GM23248 (cell line): ENCODE measurements at places on chromosomes 2 and 18.

DNA sequence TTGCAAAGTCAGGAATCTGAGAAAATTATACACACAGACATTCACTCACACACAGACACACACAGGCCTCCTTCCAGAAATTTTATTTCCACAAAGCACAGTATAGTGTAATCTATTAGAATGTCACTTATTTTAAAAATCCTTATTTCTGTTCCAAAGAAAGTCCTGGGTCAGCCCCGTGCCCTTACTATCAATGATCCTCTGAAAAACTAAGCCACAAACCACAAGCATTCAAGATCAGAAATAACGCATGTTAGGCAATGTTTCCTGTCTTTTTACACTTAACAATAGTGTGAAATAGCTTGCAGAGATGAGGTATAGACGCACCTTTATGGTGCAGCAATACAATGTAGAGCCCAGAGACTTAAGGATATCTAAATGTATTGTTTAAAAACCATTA is 25.8 kb downstream of the TBC1D8 start:
- DNase-seq = peak; percentile 35

DNA sequence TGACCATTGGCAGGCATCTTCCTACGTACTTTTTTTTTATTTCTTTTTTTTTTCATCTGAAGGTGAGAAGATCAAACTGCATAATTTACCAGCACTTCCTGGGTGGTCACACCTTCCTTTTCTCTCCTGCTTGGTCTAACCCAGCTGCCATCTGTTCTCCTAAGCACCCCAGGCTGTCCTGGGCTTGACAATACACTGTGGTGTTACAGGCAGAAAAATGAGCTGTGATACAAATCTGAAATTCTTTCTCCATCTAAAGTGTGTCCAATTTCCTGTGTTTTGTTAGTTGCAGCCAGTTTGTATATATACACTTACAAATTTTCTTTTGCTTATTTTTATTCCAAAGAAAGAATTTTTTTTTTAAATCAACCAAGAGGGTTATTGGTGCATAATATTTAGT is 786.0 kb upstream of the ZEB2 start:
- no peak for DNase-seq

GRCh38 chr2:130289780-130290179 is 52.9 kb upstream of the IMP4 start:
- DNase-seq = no peak

- DNase-seq = peak; percentile 31
These were observed 56.3 kb downstream of the SLC25A12 start for GRCh38 chr2:171837736-171838135.

DNA sequence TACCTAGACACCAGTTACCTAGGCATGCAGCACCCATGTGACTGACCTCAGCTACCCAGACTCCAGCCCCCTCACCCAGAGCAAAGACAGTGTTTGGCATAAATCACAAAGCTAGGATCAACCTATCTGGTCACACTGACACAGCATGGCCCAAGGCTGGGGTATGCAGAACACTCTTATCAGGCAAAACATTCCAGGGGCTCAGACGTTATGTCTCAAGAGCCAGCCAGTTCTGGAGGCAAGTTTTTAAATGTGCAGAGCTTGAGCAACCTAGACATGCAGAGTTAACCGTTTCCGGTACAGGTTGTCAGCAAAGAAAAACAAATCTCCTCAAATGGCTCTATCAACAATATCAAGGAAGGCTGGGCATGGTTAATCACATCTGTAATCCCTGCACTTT is 92.8 kb downstream of the AP1S3 start:
- DNase-seq = no peak

DNA sequence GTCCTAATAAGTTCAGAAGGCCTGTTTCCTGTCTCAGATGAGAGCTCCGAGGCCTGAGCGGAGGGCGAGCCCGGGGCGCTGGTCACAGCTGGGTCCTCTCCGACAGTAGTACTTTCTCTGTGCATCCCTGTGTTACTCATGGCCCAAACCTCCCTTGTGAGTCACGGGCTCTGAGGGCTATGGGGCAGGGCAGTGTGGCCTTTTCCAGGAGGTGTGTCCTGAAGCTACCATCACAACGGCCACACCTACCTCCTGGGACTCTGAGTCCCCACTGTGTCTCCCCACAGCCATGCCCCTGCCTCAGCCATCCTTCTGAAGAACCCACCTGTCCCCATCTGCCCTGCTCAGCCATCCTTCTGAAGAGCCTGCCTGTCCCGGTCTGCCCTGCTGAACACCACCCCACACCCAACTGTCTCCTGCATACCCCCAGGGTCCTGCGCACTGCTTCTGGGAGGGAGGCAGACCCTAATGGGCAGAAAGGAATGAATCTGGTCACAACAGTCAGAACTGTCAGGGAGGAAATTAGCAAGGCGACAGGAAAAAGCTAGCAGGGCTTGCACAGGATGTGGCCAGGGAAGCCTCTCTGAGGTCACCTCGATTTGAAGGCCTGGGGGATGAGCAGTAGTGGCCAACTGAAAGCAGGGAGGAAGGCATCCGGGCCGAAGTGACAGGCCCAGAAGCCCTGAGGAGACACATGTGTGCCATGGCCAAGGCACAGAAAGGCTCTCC is 145.4 kb upstream of the RIOK3 start:
- DNase-seq = peak; percentile 80

DNA sequence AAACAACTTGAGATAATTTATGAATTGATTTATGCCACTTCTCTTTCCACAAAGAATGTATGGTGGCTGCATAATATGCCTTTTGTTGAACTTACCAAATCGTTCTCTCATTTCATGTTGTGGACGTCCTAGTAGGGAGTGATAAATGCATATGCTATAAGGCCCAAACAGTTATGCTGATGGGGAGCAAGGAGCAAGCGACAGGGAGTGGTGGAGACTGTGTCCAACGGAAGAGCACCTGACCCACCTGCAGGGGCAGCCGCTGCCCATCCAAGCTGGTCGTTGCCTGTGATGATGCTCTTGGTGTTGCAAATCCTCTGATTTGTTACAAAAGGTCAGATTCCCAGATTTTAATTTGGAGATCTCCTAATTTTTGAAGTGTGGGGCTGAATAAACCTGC is 31.0 kb upstream of the MGAT4A start:
- DNase-seq = no peak

- peak; percentile 55 for DNase-seq
These were observed 725 bp downstream of the FIGN start for GRCh38 chr2:163734881-163735684.

DNA sequence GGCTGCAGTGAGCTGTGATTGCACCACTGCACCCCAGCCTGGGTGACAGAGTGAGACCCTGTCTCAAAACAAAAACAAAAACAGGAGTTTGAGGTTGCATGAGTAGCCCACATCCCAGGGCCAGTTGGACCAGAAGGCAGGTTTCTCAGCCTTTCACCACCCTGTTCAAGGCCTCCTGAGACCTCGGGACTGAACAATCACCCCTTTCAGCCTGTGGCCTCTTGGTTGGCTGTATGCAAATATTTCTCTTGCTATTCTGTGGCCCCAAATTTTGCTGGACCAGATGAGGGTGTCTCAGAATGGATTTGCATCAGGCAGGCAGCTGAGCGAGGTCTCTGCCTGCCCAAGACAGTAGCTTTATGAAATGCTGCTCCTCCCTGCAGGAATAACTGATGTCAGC is 56.9 kb downstream of the DPYSL5 start:
- no peak for DNase-seq

DNA sequence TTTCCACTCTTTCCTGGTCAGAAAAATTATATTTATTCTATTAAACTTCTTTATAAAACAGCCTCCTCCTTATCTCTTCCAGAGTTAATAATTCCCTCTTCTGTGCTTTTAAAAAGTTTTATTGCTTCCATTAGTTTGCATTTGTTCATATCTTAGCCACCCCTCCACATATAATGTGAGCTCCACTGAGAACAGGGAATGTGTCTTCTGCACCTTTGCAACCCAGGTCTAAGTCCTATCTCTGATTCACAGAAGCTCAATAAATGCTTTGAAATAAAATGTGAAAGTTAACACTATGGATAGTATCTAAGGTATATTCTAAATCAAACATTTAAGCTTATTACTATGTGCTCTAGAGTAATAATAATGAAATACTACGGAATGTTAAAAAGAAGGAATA is 9.3 kb upstream of the LRATD1 start:
- DNase-seq = no peak

DNA sequence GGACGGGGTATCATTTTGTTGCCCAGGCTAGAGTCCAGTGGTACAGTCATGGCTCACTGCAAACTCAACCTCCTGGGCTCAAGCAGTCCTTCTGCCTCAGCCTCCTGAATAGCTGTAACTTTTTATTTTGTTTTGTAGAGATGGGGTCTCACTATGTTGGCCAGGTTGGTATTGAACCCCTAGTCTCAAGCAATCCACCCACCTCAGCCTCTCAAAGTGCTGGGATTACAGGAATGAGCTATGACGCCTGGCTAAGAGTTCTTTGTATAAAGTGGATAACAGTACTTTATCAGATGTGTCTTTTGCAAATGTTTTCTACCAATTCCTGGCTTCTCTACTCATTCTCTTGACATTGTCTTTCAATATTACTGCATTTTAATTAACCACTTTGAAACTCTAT is 17.1 kb upstream of the NT5DC4 start:
- DNase-seq = no peak

- DNase-seq = no peak
These were observed 13.7 kb downstream of the WNT10A start for GRCh38 chr2:218894151-218894879.

GRCh38 chr18:55483266-55483871 is 104.6 kb downstream of the TCF4 start:
- DNase-seq = no peak

- no peak for DNase-seq
These were observed 192.5 kb downstream of the TPGS2 start for GRCh38 chr18:36636237-36636817.

DNA sequence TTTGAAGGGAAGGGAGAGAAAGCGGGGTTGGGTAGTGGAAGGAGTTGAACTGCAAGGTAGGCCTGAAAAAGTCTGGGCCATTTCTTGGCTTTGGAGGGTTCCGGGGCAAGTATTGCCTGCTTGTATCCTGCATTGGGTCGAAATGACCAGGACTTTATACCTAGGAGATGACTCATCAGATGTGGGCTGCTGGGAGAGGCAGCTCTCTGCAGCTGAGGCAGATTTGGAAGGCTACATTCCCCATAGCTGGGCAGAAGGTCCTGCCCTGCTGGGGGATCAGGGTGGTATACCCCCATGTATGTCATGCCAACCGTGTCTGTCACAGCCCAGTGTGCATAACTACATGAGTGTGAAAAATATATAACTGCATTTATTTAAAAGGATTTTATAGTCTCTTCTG is 171.8 kb upstream of the SPRED2 start:
- DNase-seq = peak; percentile 71

DNA sequence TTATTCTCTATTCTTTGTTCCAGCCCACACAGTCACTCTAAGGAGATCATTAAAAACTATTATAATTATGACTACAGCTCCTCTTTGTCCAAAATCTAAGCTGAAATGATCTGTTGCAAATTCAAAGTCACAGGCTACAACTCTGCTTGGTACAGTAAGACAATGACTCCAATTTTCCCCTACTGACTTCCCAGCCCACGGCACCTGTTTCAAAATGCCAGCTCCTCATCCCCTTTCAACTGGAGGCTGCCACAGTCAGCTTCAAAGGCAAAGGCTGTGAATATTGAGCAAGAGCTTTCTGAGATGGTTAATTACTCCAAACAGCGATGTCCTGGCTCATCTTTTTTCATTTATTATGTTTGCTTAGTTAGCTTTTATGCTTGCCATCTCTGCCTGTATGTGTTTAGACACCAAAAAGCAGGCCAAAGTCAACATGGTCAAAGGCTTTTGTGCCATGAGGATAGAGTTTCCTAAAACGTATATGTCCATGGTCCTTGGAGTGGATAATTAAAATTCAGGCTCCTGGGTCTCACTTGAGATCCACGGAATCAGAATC is 141.1 kb downstream of the DOCK10 start:
- DNase-seq = no peak

DNA sequence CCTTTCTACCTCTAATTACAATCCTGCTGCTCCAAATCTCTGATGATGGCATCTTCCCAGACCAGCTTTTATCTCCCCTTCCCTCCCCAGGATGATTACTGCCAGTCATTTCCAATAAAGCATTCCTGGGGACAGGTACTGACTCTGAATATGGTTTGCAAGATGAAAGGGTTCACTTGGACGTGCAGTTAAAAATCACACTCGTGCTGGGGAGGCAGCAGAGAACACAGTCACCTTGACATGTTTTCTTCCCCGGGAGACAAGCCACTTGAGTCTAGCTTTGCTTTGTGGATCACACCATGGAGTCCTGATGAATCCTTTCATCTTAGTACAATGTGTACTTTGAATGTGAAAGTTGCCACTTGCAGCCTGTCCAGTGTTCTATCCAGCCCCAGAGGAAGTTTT is 175.0 kb downstream of the ALPK2 start:
- DNase-seq = no peak

- DNase-seq = no peak
These were observed 729.8 kb upstream of the SOX11 start for GRCh38 chr2:4962419-4962818.

GRCh38 chr2:71813315-71813714 is 334.3 kb downstream of the CYP26B1 start:
- no peak for DNase-seq

- DNase-seq = no peak
These were observed 723.4 kb upstream of the LRRTM4 start for GRCh38 chr2:78245394-78246135.

GRCh38 chr2:27108221-27108620 is 10.7 kb downstream of the CGREF1 start:
- no peak for DNase-seq

DNA sequence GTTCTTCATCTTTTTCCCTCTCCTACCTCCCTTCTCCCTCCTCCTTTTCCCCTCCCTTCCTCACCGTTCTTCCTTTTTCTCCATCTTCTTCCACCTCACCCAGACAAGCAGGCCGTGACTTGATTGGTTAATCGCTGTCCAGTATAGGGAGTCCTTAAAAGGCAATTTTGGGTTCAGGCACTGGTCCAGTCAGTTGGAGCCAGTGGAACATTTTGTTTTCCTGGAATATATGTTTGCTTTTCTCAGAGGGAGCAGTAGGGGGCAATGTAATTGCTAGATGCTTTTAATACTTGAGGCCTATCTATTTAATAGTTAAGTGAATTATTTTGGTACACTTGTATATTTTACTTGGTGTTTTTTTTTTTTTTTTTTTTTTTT is 15.0 kb downstream of the ELAC1 start:
- peak; percentile 25 for DNase-seq

DNA sequence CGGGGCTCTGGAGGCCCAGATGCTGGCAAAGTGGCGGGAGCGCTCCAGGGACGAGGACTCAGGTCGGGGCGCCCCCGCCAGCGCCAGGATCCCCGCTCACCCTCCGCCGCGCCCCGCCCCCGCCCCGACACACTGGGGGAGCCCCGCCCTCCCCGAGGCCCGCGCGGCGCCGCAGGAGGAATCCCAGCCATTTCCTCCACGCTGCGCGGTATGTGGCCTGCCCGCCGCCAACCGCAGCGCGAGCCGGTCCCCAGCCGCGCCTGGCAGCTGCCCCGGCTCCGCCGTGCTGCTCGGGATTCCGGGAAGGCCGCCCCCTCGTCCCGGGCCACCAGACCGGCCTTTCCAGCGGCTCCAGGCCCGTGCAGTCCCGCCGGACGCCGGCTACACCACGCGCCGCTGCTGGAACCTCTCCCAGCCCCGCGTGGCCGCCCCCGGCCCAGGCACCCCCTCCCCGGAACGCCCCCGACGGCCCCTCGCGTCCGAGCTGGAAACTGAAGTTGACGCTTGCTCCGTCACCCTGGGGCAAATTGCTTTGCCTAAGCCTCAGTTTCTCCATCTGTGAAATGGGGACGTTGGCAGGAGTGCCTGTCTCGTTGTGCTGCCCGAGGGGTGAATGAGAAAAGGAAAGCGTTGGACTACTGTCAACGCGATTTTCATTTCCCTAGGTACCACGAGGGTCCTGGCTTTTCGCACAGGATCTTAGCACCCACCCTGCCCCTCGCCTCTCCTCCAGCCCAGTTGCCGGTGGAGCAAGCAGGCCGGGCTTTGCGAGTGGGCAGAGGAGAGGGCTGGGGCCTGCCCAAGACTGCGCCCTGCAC is 53.6 kb downstream of the PKDCC start:
- DNase-seq = peak; percentile 80
